ENCODE measurements at places on chromosomes 6 and 20. TPM values are rescaled to one million over a fixed set of nuclear protein-coding genes. Genes with fewer than 3 reads are reported as not detected.
A peak's percentile ranks its signal among the peaks of the same experiment; 100 is the strongest.

- peak; percentile 5 for DNase-seq
Measured at GRCh38 chr6:34358389-34358905, 34.0 kb downstream of the NUDT3 start.

C4A gene
- 1.6 TPM for total RNA-seq

DNA sequence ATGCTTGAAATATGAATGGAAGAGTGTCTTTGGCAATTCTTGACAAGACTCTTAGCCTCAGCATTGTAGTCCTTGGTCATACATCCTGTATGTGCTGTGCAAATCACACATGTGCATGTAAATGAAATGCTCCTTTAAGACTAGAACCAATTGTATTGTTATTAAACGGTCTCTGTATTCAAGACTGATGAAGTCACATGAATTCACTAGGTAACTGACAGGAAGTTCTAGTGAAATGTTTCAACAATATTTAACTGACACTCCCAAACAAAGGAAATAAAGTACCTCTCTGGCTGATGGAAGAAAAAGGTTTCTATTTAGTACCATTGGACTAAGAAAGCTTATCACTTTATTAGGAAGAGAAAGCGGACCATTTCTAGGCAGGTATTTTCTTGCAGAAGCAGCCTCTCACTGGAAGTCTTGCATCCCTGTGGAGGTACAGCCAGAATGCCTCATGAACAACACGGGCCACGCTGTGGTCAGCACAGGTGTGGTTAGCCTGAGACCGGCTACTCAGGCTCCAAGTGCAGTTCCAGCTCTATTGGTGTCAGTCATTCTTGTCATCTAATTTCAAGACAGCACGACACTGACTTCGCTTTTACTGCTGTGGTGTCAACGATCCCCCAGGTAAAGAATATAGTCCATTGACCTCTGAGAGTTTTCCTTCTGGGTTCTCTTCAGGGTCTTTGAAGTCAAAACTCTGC, 17.3 kb downstream of the PPP1R3G start:
- no peak for DNase-seq

DNA sequence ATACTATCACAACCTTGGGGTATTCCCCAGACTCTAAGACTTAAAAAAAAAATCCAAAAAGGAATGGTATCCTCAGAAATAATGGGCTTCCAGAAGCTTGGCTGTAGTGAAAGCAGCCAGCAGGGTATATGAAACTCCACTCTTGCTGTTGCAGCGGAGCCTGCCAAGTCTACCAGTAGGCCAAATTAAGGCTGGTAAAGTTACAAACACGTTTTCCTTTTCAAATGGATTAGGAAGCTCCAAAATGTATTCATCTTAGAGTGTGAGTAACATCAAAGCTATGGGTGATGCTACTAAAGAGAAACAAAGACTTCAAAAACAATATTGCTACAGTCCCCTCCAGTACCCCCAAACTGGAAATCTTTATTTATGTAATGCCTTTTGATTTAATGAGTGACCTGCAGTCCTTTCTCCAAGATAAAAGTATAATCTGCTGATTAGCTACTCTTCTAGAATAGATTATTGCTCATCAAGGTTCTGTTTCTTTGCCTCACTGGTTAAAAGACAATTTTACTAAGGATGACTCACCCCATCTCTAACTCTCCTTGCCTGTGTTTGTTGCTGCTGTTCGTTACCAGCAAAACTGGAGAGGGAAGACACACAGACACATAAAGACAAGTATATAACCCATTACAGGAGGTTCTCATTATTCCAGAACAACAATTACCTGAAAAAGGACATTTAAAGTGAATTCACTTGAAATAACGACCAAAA, 84.9 kb downstream of the BTBD9 start:
- peak; percentile 15 for DNase-seq

DNA sequence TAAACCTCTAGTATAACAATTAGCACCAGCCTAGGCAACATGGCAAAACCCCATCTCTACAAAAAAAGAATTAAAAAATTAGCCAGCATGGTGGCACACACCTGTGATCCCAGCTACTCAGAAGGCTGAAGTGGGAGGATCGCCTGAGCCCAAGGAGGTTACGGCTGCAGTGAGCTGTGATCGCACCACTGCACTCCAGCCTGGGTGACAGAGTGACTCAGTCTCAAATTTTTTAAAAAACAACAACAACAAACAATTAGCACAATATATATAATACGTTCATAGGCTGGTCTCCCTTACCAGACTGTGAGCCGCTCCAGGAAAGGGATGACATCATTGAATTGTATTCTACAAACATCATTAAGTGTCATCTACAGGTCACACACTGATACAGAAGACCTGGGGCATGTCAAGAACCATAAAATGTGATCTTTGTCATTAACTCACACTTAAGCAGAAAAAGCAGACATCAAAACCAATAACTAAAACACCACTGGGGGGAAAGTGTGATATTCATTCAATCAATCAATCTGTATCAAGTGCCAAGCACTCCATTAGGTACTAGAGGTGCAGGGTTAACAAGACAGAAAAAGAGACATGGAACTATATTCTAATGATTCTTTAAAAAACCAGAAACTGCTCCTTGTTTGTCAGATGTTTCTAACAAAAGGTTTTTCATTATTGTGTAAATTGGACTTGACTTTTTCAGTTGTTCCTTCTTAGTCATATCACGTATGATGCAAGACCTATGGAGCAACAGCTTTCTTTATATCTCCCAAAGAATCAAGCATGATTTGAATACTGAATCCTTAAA, 17.8 kb downstream of the MAP3K5 start:
- DNase-seq = no peak

- DNase-seq = no peak
Measured at GRCh38 chr6:134106702-134107101, 54.3 kb upstream of the SLC2A12 start.

NOX3 gene
- not detected for total RNA-seq

DNA sequence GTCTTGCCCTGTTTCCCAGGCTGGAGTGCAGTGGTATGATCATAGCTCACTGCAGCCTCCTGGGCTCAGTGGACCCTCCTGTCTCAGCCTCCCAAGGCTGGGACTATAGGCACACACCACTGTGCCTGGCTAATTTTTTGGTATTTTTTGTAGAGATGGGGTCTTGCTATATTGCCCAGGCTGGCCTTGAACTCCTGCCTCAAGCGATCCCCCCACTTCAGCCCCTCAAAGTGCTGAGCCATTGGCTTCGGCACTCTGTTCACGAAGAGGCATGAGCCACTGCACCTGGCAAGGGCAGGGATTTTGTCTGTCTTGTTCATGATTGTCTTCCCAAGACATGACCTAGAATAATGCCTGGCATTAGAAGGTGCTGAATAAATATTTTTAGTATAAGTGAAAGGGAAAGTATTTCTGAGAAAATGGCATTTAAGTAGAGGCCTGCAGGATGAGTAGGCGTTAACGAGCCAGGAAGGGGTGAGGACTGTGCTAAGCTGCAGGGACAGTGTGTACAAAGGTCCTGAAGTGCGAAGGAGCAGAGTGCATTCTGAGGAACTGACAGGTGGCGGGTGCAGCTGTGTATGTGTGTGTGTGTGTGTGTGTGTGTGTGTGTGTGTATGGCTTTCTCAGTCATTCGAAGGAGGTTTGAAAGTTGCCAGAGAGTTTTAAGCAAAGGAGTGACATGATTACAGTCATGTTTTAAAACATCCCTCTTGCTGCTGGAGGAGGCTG, 43.0 kb downstream of the VEGFA start:
- DNase-seq = no peak

GRCh38 chr6:158205169-158205944, 37.2 kb downstream of the GTF2H5 start:
- DNase-seq = no peak

IPCEF1 gene
- 0.47 TPM for total RNA-seq

SLC24A3 gene
- not detected for total RNA-seq

LTB gene
- not detected for total RNA-seq

- DNase-seq = no peak
Measured at GRCh38 chr6:31681135-31681671, 336 bp upstream of the LY6G5C start.

DNA sequence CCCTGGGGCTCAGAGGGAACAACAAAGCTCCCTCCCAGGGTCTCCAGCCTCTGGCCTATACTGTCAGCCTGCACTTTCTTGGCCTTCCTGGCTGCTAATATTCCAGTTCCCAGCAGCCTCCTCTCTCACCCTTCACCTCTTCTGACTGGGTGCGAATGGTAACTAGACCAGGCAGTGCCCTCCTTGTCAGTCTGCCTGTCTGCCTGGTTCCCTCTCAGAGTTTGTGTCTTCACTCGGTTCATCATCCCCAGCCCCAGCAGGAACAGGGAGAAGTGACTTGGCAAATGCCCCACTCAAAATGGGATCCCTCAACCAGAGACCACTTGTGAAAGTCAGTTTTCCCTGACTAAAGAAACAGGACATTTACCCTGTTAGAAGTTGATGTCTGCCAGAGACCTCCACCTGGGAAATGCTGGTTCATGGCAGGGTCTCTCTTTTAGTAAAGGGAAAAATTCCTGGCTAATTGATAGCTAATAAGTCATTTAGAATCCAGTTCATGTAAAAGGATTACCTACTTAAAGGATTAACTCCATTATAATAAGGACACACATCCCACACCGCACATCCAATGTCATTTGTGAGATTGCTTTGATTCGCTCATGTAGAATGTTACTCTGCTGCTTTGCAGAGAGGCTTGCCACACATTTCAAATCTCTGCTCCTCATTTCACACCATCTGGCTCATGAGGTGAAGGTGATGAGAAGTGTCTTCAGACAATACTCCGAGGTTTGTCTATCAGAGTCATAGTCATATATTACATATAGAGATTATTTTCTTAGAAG, 18.6 kb upstream of the MICB start:
- no peak for DNase-seq

DNA sequence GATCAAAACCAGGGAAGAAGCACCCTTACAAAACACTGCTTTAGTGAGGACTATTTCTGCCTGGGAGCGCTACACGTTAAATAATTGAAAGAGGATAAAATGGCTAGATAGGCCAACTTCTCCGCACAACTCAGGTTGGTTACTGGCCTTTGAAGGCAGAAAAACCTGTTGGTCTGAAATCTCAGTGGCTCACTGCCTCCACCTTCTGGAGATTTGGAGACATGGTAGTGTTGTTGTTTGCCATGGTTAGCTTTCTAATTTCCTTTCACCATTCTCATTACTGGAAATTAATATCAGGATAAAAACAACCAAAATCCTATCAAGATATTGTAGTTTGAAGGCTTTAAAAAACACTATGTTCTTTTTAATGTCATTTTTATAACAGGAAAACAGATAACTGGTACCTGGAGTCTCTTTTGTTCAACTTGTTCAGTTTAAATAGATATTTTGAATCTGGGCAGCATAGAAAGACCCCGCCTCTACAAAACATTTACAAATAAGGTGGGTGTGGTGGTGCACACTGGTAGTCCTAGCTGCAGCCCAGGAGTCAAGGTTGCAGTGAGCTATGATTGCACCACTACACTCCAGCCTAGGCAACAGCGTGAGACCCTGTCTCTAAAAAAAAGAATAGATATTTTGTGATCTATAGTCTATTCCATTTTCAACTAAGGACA, 27.5 kb upstream of the BCLAF1 start:
- DNase-seq = peak; percentile 57

- no peak for DNase-seq
Measured at GRCh38 chr6:11970114-11970513, 42.0 kb upstream of the HIVEP1 start.

DNA sequence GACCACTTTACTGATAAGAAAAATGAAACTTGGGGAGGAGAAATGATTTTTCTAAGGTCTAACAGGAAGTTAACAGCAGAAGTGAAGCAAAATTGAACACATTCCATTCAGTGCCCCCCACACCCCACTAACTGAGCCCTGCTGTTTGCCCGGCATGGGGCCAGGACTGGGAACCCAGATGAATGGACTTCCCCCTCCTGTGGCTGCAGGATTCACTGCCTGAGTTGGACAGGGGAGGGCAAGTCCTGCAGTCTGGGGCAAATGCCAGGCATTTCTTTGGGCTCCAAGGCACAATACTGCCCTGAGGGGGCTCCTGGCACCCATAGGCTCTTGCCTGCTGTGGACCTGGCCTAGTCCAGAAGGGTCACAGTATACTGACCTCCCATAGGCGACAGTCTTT, 28.3 kb downstream of the FYN start:
- no peak for DNase-seq

DNA sequence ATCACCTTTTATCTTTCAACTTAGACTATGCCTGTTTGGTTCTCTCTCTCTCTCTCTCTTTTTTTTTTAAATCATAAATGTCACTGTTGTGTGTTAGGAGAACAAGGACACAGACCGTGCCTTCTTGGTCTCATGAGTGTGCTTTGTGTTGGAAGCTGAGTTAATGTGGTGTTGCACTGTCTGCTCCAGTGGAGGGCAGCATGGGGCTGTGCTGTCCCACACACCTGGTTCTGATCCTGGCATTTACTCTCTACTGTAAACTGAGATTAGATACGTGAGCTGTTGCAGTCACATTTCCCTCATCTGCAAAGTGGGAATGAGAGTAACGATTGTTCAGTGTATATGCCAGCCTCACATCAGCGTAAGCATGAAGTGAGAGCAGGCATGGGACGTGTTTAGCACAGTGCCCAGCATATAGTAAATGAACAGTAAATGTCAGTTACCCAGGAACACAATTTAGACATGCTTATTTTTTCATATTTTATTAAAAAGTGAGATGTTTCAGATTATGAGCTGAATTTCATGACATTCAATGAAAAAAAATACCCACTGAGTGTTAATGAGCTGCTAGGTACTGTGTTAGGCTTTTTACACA, 161.1 kb downstream of the FARS2 start:
- DNase-seq = peak; percentile 49

- no peak for DNase-seq
Measured at GRCh38 chr20:19073584-19074218, 138.7 kb upstream of the SLC24A3 start.

DAAM2 gene
- total RNA-seq = 0.10 TPM

Data from A172 (cell line).